Activated CD8-positive, alpha-beta T cell treated with anti-CD3 and anti-CD28 coated beads, Interleukin-2, amount 10 ng/mL, durations not matched to agents 7 days and 5 days (primary cell): ENCODE measurements at places on chromosomes 1 and 21.

DNA sequence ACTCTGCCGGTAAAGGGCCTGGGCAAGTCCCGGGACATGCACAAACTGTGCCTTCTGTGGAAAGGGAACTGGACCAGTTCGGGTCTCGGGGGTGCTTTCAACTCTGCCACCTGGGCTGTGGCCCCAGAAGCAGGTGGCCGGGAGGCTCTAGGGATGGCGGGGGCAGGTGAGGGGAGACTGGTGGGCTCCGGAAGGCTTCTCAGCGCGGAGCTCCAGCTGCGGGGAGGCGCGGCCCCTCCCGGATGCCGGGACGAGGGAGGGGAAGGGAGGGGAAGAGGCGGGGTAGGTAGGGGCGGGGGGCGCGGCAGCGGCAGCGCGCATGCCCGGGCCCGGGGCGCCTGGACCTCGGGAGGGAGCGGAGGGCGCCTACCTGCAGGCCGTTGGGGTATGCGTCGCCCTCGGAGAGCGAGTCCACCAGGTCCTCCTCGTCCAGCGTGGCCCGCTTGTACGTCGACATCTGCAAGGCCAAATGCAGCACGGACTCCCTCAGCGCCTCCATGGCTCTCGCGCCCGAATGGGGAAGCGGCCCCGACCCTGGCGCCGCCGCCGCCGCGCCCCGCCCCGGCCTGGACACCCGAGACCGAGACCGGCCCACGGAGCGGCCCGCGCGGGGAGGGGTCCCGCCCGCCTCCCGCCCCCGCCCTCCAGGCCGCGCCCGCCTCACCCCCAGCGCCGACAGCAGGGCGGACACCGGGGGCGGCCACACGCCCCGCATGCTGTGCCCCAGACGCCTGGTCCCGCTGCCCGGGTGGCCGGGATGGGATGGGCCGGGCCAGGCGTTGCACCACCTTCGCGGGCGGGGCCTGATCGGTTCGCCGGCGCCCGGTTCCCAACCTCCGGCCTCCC lies at the start of gene ECE1:
Gene ECE1 (minus strand): TSS at position 764 of the 846 bp plus-strand sequence. CDS start 49 bp downstream, at position 715.
- peak; percentile 50 for DNase-seq

DNA sequence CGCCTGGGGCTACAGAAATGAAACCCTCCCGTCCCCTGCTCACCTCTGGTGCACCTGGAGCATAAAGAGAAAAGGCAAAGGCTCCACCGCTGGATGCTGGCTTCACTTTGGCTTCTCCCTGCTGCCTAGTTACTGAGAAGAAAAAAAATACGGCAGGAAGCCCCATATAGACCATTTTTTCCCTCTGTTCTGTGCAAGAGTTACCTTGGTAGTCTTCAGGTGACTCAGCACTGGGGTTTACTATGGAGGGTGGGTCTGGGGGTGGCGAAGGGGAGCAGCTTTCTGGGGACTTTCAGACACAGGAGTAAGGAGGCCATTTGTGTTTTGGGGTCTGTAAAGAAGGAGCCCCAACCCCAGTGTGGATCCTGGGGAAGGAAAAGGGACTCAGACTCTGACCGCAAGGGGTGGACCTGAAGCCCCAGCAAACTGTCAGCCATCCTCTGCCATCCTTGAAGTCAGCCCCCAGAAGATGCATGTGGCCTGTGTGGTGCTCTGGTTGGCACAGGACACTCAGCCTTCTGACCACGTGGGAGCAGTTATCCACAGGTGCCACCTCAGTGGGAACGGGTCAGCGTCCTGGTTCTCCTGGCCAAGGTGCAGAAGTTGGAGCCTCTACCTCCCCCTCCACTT lies 25.9 kb upstream of the EPS8L3 start:
- no peak for DNase-seq

DNA sequence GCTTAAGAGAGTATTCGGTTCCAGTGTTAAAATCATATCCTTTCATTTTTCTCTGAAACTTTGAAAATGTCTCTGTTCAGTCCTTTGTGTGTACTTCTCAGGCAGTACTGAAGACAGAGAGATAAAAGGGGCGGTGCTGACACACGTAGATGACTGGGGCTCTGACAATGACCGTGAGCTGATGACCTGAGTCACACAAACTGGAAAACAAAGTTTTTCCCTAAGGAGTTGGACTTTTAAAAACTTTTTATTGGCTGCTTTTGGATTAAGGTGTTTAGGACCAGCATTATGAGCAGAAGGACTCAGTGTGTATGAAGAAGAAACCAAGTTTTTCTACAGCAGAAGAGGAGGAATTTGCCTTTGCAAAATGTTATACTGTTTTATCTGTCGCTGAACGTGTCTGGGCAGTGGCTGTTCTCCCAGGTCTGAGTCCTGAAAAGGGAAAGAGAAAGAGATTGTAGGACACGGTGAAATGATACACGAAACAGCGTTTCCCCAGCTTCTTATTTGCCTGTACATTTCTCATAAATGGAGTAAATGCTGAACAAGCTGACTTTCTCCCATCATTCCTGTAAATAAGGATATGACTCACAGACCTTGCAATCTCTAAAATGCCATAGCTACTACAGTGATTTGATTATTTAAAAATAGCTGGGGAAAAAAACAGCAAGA lies 51.5 kb downstream of the MAP3K7CL start:
- no peak for DNase-seq

DNA sequence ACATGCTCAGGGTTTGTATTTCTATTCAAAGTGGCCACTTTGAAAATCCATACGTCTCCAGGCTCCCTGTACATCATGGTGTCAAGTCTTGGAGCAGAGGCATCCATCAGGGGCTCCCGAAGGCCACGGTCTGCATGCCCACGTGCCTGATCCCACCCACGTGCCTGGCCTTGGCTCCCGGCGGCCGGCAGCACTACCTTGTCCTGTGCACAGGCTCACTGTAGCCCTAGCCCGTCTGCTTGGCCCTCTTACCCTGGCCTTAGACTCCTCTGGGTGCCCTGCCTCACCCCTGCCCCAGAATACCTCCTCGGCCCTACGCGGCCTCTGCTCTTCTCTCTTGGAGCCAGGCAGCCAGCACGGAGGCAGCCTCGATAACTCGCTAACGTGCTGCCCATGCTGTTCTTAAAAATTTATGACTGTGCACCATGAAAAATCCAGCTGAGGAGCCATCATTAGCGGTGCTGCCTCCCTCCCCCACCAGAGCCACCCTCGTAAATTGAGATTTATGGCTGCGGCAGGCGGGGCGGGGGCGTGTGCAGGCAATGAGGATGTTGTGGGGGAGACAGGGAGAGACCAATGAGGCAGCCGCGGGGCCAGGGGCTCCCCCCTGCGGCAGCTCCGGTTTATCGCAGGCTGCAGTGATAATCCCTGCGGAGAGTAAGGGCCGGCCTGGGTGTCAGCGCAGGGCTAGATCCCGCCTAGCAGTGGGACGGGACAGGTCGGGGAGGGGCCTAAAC lies 24.6 kb downstream of the DMAP1 start:
- peak; percentile 65 for DNase-seq

- DNase-seq, result no peak
Observed at GRCh38 chr1:69688193-69688592, 120.5 kb downstream of the LRRC7 start.

GRCh38 chr1:89547563-89548116 lies 23.0 kb downstream of the LRRC8B start:
- DNase-seq, result no peak

DNA sequence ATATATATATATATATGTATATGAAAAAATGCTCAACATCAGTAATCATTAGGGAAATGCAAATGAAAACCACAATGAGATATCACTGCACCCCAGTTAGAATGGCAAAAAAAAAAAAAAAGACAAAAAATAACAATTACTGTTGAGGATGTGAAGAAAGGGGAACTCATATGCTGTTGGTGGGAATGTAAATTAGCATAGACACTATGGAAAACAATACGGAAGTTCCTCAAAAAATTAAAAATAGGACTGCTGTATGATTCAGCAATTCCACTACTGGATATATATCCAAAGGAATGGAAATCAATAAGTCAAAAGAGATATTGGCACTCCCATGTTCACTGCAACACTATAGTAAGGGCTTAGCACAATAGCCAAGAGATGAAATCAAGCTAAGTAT lies 41.5 kb upstream of the CTBS start:
- no peak for DNase-seq

DNA sequence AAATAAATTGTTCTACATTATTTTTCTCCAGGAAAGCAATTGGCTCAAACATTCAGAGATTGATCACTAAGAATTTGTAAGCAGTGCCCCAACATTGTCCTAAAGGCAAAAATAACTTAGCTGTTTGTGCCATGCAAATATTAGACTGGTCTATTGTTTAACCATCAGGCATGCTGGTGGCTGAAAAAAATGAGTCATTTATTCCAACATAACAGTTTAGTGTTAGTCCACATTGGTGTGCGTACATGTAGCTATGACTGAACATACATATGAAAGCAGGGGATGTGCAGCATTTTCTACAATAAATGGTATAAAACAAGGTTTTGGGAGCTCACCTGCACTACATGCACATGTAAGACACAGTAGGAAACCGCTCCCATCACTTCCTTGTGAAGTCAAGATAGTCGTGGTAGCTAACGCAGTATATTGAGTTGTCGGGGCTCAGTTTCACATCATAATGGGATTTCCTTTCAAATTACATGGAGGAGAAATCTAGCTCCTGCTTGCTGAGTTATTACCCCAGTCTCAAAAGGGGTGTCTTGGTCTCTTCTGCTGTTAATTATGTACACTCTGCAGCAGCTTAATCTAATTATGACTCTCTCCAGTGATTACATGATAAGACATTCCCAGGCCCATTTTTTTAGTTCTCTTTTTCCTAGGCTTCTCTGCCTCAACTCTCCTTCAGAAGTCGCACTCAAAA lies 199.4 kb downstream of the LYPLAL1 start:
- no peak for DNase-seq

DNA sequence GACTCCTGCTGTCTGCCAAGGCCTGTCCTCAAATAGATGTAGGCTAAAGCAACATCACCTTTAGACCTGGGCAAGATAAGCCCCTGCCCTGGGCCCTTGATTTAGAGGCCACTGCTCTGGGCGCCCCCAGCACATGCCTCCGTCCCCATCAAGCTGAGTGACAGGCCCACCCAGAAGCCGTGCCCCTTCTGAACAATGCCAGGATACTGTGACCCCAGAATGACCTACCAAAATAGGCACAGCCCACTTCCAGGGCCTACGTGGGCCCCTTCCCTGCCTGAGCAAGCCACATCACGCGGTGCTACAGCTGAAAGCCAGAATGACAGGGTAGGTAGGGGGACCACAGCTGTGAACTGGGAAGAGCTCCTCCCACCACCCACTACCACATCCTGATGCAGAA lies 24.7 kb upstream of the BECN2 start:
- DNase-seq, result no peak

DNA sequence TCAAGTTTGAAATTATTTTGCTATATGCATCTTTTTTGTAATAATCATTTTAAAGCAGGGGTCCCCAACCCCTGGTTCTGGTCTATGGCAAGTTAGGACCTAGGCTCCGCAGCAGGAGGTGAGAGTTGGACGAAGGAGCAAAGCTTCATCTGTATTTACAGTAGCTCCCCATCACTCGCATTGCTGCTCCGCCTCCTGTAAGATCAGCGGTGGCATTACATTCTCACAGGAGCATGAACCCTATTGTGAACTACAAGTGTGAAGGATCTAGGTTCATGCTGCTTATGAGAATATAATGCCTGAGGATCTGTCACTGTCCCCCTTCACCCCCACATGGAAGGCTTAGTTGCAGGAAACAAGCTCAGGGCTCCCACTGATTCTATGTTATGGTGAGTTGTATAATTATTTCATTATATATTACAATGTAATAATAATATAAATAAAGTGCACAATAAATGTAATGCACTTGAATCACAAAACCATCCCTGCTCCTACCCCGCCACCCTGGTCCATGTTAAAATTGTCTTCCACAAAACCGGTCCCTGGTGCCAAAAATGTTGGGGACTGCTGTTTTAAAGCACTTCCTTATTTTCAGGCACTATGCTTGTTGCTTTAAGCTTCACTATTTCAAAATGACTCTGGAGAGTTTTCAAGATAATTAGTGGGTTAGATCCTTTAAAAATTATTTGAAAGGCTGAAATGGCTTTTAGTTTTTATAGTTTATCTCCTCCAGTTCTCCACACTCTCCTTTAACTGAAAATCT lies 74.8 kb downstream of the PLA2G4A start:
- DNase-seq, result no peak

DNA sequence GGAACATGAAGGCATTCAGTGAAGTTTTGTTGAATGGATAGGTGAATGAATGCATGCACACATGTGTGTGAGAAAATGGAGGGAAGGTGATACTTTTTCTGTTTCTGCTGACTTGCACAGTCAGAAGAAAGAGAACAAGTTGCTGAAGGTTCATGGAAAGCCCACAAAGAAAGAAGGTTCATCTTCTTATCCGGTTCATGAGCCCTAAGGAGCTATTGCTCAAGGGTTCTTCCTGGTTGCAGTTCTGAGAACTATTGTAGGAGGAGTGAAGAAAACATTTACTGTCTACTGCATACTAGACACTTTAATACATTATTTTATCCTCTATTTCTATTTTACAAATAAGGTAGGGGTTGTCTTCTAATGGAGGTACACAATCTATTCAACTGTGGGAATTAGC lies 13.4 kb upstream of the NIBAN1 start:
- no peak for DNase-seq

GRCh38 chr1:110872745-110873720 lies at the start of gene CD53:
CD53 (plus strand) TSS chr1:110873148; CDS start chr1:110891409, 18,261 bp downstream.
- DNase-seq, result peak; percentile 79

DNA sequence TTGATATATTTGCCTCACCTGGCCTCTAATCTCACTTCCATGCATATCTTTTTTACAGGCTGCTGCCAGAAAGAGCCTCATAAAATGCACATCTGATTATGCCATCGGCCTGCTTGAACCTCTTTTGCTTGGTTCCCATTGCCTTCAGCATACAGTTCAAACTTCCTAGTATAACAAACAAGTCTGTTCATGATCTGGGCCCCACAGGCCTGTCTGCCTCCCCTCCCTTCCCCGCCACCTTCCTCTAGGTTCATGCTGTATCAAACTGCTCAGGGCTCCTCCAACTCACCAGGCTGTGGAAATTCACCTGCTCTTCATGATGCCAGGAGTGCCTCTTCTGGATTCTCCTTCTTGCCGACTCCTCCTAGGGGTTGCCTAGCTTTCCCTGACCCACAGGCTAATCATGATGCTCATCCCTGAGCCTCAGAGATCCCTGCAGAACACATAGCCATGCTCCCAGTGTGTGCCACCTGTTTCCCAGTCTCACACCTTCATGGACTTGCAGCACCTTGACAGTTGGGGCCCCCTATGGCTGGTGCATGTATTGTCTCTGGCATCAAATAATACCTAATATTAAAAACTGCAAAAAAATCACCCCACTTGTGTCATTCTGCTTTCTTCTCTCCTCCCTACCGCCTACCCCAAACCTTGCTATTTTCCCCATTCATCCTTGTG lies 33.7 kb upstream of the CD2 start:
- no peak for DNase-seq

- no peak for DNase-seq
Observed at GRCh38 chr1:222384531-222384930, 163.4 kb downstream of the HHIPL2 start.

GRCh38 chr1:100485855-100486258 lies 52.1 kb upstream of the GPR88 start:
- no peak for DNase-seq
